ENCODE measurements at places on chromosomes 7 and 10. TPM values are rescaled to one million over a fixed set of nuclear protein-coding genes. Genes with fewer than 3 reads are reported as not detected.

Gene LIPF
- not detected for total RNA-seq

Gene LLCFC1
- total RNA-seq: not detected

Gene NEBL
- 0.22 TPM for total RNA-seq

Gene CLCN1
- not detected for total RNA-seq

Gene ARHGAP19
- 15.2 TPM for total RNA-seq

Gene ADCYAP1R1
- total RNA-seq: not detected

Gene KIAA1549
- total RNA-seq: 3.3 TPM

Gene RBM20
- under 0.01 TPM for total RNA-seq

Gene NACAD
- total RNA-seq: 1.3 TPM

Gene LFNG
- total RNA-seq: 0.88 TPM

Gene MSS51
- total RNA-seq: 1.9 TPM
